GM04504 (cell line): ENCODE measurements at places on chromosomes 2 and 18.

GRCh38 chr18:48215876-48216638 is 193.1 kb downstream of the ZBTB7C start:
- DNase-seq = no peak

- peak; percentile 83 for DNase-seq
Observed at GRCh38 chr2:144183727-144184126, 336.2 kb downstream of the ZEB2 start.

- DNase-seq = no peak
Observed at GRCh38 chr2:182422864-182423263, 4.0 kb downstream of the PDE1A start.

- no peak for DNase-seq
Observed at GRCh38 chr18:66749030-66749429, 145.1 kb upstream of the CDH19 start.

DNA sequence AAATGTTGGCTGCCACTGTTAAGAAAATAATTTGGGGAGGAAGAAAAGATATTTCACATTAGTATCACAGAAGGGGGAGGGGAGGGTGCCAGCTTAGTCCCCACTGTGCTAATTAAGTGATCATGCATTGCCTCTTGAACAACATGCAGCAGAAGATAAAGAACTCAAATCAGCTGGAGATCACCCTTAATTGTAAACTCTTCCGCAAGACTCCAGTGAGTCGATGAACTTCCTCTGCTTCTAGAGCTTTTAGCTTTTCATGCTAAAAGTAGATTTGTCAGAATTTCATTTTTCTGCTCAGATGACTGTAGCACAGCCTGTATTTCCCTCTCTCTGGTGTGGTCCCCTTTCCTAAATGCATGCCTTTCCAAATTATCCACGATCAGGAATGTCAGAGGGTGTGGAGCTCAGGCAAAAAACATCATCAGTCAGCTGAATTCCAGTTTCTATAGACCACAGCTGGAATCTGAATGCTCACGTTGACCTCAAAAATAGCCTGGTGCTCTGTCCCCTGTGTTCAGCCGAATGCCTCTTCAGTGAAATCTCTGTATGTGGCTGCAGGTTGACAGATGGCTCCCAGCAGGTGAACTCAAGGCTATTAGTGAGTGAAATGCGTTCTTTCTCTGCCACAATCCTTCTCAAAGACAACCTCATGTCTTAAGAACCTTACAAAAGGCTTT is 156.8 kb upstream of the UNC80 start:
- no peak for DNase-seq

DNA sequence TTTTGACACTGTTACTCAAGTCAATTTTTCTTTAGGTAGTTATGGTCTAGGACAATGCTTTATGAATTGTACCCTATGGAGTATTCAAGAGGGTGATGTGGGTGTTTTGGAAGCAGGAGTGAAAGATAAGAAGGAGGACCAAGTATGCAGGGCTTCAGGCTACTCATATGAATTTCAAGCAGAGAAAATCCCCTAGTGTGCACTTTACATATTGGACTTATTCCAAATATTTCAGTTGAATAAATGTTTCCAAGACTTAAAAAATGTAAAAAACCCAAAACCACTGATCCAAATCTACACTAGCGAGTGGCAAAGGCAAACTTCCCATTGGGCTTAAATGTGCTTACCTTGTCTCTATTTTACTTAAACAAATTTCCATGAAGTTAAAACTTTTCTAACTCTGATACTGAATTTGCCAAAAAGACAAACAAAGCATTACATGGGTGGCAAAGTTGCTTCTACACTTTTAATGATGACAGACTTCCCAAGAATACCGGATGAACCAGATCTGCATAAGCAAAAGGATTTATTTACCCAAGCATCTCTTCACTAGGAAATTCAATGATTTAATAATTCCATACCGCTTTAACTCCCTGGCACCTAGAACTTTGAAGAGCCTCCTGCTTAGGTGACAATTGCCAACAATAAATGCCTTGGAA is 1233.5 kb upstream of the NXPH2 start:
- DNase-seq = no peak

DNA sequence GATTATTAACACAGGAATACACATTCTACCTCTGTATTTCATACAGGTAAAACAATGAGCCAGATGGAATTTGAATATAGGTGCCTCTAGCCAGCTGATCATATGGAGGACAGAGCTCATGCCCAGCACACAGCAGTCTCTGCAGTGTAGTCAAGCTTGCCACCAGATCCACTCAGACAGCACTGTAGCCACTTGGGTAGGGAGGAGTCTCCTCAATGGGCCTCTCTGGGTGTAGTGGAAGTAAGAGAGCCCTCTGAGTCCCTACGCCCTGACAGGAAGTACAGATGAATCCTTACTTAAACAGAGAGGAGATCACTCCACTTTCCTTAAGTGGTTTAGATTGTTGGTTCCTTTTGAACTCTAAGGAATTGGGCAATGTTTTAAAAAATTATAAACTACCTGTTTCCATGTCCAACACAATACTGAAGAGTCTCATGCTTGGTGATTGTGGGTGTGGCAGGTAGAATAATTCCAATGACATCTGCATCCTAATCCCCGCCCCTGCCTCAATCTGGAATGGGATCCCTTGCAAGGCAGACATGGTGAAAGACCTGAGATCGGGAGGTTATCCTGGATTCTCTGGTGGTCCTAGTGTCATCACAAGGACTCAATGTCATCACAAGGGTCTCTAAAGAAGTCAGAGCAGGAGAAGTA is 23.0 kb upstream of the TMEM200C start:
- no peak for DNase-seq

- no peak for DNase-seq
Observed at GRCh38 chr2:108907822-108908712, 81.0 kb downstream of the EDAR start.

DNA sequence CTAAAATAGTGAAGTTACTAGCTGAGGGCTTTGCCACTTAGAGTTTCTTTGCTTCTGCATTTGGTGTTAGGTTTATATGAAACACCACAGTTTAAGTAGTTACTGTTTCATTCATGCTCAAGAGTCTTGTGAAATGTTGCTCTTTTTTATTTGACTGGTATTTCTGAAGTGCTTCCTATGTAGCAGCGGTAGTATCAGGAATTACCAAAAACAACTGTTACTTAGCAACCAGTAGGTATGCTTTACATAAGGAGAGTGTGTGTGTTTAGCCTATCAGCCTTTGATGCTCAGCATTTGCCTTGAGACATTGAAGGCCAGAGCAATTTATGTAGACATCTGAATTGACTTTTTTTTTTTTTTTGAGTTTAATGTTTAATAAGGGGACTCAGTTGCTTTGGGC is 3.6 kb downstream of the DIS3L2 start:
- no peak for DNase-seq

GRCh38 chr2:127149384-127149783 is 42.4 kb upstream of the BIN1 start:
- DNase-seq = peak; percentile 91

GRCh38 chr2:194332799-194333490 is 1324.1 kb upstream of the SLC39A10 start:
- DNase-seq = no peak

- DNase-seq = no peak
Observed at GRCh38 chr18:43367895-43368294, 90.6 kb upstream of the SYT4 start.

DNA sequence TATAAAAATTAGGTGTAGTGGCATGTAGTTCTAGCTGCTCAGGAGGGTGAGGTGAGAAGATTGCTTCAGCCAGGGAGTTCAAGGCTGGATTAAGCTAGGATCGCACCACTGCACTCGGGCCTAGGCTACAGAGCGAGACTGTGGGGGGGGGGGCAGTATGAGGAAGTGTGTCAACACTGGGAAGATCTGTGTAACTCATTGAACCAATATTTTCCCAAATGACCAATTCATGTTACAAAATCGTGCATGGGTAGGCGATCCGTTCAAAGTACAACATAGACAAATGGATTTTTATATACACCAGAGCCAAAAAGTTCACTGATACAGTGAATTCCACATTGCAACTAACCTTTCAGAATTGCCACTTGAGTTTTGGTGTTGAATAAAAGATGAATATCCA is 8.1 kb downstream of the SMAD4 start:
- DNase-seq = no peak

GRCh38 chr18:46097431-46097800 is 680 bp downstream of the ATP5F1A start:
- no peak for DNase-seq

GRCh38 chr2:233486357-233486756 is 80.2 kb downstream of the USP40 start:
- no peak for DNase-seq

GRCh38 chr2:238667008-238667407 is 180.9 kb upstream of the TWIST2 start:
- DNase-seq = peak; percentile 82

DNA sequence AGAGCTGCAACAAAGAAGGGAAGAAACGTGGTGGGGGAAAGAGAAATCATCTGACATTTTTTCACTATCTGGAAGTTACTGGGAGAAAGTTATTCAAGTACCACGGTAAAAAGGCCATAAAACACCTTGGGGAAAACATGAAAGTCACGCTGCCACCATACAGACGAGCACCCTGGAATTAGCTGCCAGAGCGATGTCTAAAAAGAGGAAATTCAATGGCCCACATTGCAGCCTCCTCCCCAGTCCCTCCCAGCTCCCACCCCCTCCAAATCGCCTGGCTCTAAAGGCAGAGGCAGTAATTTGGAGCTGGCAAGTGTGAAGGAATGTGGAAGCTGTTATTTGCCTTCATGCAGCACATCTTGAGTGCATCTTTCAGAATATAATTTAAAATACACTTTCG is 192.0 kb downstream of the ALK start:
- DNase-seq = no peak

DNA sequence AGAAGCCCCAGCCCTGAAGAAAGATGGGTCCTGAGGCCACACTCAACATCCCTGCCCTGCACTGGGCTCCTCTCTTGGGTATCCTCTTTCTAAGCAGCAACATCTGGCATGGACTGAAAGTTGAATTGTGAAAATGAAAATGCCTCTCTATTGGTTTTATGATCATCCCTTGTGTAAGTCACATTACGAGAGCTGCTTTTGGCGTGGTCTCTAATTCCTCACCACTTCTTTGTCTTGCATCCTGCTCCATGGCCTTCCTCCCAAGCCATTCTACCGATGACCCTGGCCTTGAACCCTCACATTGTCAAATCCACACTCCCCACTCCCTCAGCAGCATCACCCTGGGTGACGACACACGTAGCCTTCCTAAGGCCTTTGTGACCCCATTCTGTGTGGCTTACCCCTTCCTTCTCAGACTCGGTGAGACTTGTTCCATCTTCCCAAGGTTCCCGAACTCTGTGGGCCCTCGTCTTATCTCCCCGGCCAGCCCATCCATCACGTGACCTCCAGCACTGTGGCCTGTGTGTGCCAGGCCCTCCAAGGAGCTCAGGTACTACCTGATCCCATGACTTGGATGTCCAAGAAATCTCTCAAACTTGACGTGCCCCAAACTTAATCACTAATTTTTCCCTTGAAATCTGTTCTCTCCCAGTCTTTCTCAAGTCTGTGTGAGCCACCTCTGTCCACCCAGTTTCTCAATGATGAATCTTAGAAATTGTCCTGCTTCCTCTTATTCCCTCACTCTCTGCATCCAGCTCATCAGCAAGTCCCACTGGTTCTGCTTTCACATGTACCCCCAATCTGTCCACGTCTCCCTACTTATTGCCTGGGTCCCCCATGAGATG is 194.7 kb upstream of the HS6ST1 start:
- DNase-seq = no peak

- no peak for DNase-seq
Observed at GRCh38 chr2:183267148-183267827, 143.0 kb downstream of the NUP35 start.

DNA sequence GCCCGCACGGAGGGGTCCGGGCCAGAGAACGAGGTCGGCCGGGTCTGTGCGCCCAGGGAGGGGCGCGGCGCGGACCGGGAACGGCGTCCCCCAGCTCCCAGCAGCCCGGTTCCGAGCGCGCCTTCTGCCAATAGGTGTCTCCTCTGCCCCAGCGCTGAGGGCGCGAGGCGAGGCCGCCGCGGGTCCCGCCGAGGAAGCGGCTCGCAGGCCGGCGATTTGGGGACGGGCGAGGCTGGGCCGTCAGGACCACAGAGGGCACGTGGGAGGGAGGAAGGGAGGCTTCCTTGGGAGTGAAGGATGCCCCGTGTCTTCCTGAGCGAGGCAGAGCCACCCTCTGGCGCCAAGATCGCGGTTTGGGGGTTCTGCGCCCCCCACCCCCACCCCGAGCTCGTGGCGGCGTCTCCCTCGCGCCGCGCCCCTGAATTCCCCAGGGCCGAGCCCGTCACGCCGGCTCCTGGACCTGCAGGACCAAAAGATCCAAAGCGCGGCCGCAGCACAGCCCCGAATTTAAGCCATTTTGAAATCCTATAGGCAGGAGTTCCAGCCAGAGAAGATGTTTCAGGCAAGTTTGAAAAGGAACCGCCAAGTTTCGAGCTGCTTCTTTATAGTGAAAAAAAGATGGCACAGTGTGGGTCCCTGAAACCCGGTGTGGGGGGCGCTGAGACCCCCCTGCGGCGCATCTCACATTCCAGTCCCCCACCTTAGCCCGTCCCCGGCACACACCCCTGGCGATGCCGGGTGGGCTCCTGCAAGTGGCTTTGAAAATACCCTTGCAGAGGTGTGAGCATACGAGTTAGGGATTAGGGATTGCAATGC is 909 bp downstream of the NFATC1 start:
- no peak for DNase-seq

DNA sequence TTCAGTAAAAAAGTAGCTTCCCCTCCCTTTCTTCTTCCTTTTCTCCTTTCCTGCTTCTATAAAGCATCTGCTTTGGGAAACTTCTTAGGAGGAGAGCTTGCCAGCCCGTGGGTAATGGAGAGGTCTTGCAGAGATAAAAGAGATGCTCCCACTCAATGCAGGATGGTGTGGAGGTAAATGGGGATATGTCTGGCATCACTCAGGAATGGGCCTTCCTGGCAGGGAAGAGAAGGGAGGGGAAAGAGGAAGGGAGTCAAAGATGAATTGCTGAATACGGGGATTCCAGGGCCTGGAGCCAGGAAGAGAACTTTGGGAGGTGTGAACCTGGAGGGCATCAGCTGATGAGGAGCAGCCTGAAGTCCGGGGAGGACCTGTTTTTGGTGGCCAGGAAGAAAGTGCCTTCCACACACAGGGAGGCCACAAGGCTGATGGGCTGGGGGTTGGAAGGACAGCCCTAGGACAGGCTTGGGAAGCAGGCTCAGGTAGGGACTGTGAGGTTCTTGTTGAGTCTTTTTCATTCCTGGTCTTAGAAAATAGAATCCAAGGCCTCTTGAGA is 25.2 kb downstream of the IL1B start:
- no peak for DNase-seq

- no peak for DNase-seq
Observed at GRCh38 chr2:234887195-234887594, 64.6 kb upstream of the SH3BP4 start.

GRCh38 chr2:176665086-176665485 is 395.8 kb downstream of the MTX2 start:
- no peak for DNase-seq
